ENCODE measurements at places on chromosomes 2 and 18. TPM values are rescaled to one million over a fixed set of nuclear protein-coding genes. Genes with fewer than 3 reads are reported as not detected.
A peak's percentile ranks its signal among the peaks of the same experiment; 100 is the strongest.

- no peak for DNase-seq
- no peaks in the 10 kb centered on the region for H3K36me3 ChIP-seq
- peaks cover 9% of the 10 kb centered on the region for H3K27me3 ChIP-seq
- H3K4me3 ChIP-seq = no peak overlapping the region
- H3K27ac ChIP-seq = no peak overlapping the region
Measured at GRCh38 chr18:30765247-30765646, 277.3 kb downstream of the DSC3 start.

DNA sequence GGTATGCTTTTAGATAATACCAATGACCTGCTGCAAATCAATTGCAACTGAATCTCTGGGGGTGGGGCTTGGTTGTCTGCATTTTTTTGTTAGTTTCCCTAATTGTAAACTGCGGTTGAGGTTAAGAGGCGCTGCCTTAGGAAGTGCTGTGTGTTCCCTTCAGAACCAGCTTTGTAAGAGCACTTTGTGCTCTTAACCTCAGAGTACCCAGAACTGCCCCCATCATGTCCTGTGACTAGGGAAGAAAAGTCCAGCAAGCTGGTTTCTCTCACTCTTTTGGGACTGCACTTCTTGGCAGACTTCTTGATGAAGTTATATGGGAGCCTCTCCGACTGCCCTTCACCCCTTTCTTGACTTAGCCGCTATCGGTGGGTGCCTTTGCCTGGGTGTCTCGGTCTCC lies 245.5 kb upstream of the CXCR4 start:
- H3K4me3 ChIP-seq = no peak overlapping the region
- no peaks in the 10 kb centered on the region for H3K36me3 ChIP-seq
- no peaks in the 10 kb centered on the region for H3K4me1 ChIP-seq
- DNase-seq = no peak
- no peak overlapping the region for H3K27ac ChIP-seq

The RBM43 gene
- polyA plus RNA-seq = 6.0 TPM

The KCNS3 gene
- polyA plus RNA-seq = 28.5 TPM

The TNFAIP6 gene
- polyA plus RNA-seq = 0.60 TPM

The OTOS gene
- not detected for polyA plus RNA-seq

- DNase-seq = no peak
- no peak overlapping the region for H3K4me3 ChIP-seq
- H3K4me1 ChIP-seq = no peaks in the 10 kb centered on the region
- no peaks in the 10 kb centered on the region for H3K36me3 ChIP-seq
Measured at GRCh38 chr18:78352910-78353309, 626.7 kb upstream of the SALL3 start.

- no peak overlapping the region for H3K4me3 ChIP-seq
- no peaks in the 10 kb centered on the region for H3K4me1 ChIP-seq
- no peaks in the 10 kb centered on the region for H3K27me3 ChIP-seq
- no peak for DNase-seq
Measured at GRCh38 chr2:46926863-46927262, 11.3 kb upstream of the MCFD2 start.

DNA sequence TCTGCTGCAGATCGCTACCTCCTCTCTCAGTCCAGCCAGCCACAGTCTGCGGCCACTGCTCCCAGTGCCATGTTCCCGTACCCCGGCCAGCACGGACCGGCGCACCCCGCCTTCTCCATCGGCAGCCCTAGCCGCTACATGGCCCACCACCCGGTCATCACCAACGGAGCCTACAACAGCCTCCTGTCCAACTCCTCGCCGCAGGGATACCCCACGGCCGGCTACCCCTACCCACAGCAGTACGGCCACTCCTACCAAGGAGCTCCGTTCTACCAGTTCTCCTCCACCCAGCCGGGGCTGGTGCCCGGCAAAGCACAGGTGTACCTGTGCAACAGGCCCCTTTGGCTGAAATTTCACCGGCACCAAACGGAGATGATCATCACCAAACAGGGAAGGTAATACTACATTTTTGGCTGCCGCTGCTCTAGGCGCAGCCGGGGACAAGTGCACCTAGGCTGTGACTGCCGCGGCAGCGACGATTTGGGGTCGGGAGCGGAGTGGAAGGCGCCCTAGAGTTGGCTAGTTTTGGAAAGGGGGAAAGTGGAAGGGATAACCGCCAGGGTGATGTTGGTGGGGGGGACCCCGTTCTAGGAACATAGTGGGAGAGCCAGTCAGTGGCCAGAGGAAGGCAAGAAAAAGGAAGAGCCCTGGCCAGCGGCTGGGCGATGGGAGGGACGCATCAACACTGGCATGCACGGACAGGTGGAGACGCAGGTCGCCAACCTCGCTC lies 776 bp downstream of the TBR1 start:
- H3K27me3 ChIP-seq = peaks cover 92% of the 10 kb centered on the region
- H3K27ac ChIP-seq = no peak overlapping the region
- no peak for DNase-seq
- H3K36me3 ChIP-seq = no peaks in the 10 kb centered on the region
- peaks cover 38% of the 10 kb centered on the region for H3K4me1 ChIP-seq

- DNase-seq = no peak
- no peaks in the 10 kb centered on the region for H3K27me3 ChIP-seq
- no peaks in the 10 kb centered on the region for H3K4me1 ChIP-seq
Measured at GRCh38 chr2:44579115-44579836, 217.5 kb downstream of the CAMKMT start.

DNA sequence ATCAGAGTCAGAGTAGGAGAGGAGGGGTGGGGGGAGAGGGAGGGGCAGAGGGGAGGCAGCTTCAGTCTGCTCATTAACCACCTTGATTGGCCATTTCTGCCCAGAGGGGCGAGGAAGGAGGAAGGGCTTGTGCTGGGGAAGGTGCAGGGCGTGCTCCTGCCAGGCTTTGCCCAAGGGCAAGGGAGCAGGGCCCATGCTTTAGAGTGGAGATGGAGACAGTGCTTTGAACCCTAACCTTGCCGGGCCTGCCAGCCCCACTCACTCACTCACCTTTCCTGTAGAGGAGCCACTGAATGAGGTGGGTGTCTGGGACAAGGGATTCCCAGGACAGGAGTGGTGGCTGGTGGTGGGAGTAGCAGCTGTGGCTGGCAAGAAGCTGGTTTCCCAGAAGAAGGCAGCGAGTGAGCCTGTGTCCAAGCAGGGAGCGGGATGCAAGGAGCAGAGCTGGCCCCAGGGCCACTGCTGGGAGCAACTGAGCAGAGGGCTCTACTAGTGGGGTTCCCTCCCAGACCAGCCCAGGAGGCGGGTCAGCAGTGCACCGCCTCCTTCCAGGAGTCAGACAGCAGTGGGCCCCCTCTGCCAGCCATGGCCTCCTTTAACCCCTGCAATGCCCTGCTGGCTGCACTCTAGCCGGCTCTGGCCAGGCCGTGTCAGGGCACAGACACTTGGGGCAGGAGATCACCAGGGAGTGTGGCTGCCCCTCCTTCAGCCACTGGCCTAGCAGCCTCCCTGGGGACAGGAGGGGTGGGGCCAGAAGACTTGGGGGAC lies 3.6 kb upstream of the RUFY4 start:
- peaks cover 14% of the 10 kb centered on the region for H3K4me1 ChIP-seq
- H3K27ac ChIP-seq = no peak overlapping the region
- no peaks in the 10 kb centered on the region for H3K36me3 ChIP-seq

The RASGRP3 gene
- 13.2 TPM for polyA plus RNA-seq

The CFAP65 gene
- polyA plus RNA-seq = 5.3 TPM

DNA sequence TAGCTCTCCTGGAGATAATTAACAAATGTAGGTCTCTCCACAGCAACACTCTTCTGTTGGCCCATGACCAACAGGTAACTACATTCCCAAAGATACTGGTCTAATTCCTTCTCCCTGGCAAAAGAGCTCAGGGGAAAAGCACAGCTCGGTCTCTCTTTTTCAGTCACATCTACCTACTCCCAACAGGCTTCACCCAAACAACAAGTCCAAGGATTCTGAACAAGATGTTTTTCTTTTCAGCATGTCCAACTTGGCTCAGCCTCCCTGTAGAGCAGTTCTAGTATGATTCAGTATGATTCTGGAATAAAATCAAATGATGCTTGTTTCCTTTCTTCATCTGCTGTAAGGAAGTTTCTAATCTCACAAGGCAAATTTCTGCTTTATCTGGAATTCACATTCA lies 1704.8 kb upstream of the PIK3C3 start:
- no peak overlapping the region for H3K27ac ChIP-seq
- H3K27me3 ChIP-seq = no peaks in the 10 kb centered on the region
- no peak overlapping the region for H3K4me3 ChIP-seq
- no peaks in the 10 kb centered on the region for H3K4me1 ChIP-seq
- H3K36me3 ChIP-seq = no peaks in the 10 kb centered on the region

The ORMDL1 gene
- 95.5 TPM for polyA plus RNA-seq

The PELI1 gene
- 42.7 TPM for polyA plus RNA-seq

DNA sequence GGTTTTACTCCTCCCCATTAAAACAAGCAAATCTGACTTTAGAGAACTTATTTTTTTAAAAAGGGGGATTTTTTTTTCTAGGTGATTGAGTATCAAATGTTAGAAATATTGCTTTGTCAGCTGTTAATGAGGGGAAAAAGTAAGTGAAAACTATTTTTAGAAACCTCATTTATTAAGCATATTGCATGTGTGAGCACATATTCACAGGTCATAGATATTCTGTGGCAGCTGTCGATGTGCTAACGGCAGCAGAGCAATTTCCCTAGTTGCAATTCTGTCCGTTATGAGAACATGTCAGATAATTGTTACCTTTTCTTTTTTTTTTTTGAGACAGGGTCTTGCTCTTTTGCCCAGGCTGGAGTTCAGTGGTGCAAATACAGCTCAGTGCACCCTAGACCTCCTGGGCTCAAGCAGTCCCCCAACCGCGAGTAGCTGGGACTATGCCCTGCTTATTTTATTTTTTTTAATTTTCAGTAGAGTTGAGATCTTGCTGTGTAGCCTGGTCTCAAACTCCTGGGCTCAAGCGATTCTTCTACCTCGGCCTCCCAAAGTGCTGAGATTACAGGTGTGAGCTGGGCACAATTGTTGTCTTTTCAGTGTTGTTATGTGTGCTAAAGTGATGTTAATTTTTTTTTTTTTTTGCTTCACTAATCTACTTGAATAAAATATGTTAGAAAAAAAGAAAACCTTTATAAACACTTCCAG lies 69.8 kb downstream of the MTA3 start:
- DNase-seq = no peak
- H3K27me3 ChIP-seq = no peaks in the 10 kb centered on the region
- H3K4me1 ChIP-seq = peaks cover 2% of the 10 kb centered on the region
- H3K36me3 ChIP-seq = peaks cover 3% of the 10 kb centered on the region
- no peak overlapping the region for H3K4me3 ChIP-seq

GRCh38 chr2:1656326-1656960 lies 87.9 kb downstream of the PXDN start:
- no peaks in the 10 kb centered on the region for H3K27me3 ChIP-seq
- DNase-seq = no peak
- peaks cover 67% of the 10 kb centered on the region for H3K36me3 ChIP-seq
- no peak overlapping the region for H3K4me3 ChIP-seq
- H3K4me1 ChIP-seq = peaks cover 19% of the 10 kb centered on the region
- no peak overlapping the region for H3K27ac ChIP-seq

The C2orf74 gene
- polyA plus RNA-seq = 40.3 TPM

DNA sequence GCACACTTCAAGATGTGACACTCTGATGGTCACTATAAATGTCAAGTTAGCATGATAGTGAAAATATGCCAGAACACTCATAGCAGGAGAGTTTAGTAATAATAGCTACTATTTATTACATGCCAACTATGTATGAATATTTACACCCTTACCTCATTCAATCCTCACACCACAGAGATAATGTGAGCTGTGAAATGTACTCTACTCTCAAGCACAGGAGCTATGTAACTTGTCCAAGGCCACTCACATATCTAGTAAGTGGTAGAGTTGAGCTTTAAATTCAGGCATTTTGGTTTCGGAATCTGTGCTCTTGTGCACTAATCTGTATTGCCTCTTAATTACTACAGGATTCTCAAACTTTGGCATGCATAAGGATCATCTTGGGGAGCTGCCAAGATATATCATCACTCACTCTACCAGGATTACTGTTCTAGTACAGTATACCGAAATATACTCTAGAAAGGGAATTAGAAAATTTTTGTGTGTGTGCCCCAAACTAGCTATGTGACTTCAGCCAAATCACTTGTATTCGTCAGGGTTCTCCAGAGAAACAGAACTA lies 154.3 kb downstream of the PLCL1 start:
- H3K27ac ChIP-seq = no peak overlapping the region
- no peaks in the 10 kb centered on the region for H3K27me3 ChIP-seq
- peak; percentile 15 for DNase-seq
- no peaks in the 10 kb centered on the region for H3K4me1 ChIP-seq

The KCMF1 gene
- 48.5 TPM for polyA plus RNA-seq

DNA sequence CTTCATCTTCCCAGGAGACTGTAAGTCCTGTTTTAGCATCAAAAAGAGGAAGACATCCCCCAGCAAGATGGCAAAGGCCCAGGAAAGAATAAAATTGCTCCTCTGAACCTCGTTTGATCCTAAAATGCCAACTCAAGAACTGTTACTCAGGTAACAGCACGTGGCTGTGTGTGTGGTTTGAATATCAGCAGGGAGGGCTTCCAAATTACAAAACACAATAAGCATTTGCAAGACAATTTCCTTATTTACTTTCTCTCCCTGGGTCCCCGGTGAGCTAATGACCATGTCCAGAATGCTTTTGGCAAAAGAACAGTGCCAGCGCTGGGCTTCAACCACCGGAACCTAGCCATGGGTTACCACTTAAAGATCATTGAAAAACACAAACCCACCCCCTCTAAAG lies 163.6 kb downstream of the C1D start:
- peak overlapping the region; percentile 8 for H3K27ac ChIP-seq
- no peaks in the 10 kb centered on the region for H3K4me1 ChIP-seq
- H3K36me3 ChIP-seq = no peaks in the 10 kb centered on the region
- DNase-seq = no peak

DNA sequence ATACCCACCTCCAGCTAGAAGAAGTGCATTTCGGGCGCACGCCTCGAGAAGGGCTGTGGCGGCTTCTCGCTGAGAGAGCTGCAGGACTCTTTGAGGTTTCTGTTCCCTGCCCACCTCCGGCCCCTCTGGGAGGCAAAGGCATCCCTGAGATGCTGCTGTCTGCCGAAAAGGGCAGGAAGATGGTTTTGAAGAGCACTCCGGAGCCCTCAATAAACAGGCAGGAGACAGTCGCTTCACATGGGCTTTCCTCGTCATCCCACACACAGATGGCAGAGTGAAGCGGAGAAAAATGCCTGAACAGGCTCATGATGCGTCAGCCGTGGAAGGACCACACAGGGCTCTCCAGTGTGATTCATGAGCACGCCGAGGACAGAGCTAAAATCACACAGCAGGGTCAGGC lies 25.4 kb upstream of the GLI2 start:
- peaks cover 10% of the 10 kb centered on the region for H3K4me1 ChIP-seq
- no peak for DNase-seq
- no peak overlapping the region for H3K27ac ChIP-seq
- no peaks in the 10 kb centered on the region for H3K36me3 ChIP-seq

GRCh38 chr2:124566518-124566970 lies 541.5 kb downstream of the CNTNAP5 start:
- no peak overlapping the region for H3K27ac ChIP-seq
- H3K4me3 ChIP-seq = no peak overlapping the region
- peaks cover 3% of the 10 kb centered on the region for H3K36me3 ChIP-seq
- H3K4me1 ChIP-seq = no peaks in the 10 kb centered on the region
- H3K27me3 ChIP-seq = no peaks in the 10 kb centered on the region
- DNase-seq = no peak

The LGALSL gene
- 41.0 TPM for polyA plus RNA-seq

- no peak overlapping the region for H3K4me3 ChIP-seq
- H3K27ac ChIP-seq = no peak overlapping the region
- H3K4me1 ChIP-seq = no peaks in the 10 kb centered on the region
- peak; percentile 82 for DNase-seq
- no peaks in the 10 kb centered on the region for H3K27me3 ChIP-seq
Measured at GRCh38 chr2:63692002-63692606, 103.3 kb downstream of the MDH1 start.

The KHK gene
- polyA plus RNA-seq = 16.9 TPM

- DNase-seq = no peak
- no peaks in the 10 kb centered on the region for H3K4me1 ChIP-seq
- no peaks in the 10 kb centered on the region for H3K36me3 ChIP-seq
- H3K27me3 ChIP-seq = no peaks in the 10 kb centered on the region
Measured at GRCh38 chr2:183207110-183207509, 82.9 kb downstream of the NUP35 start.

Measured in spinal cord (tissue), 10 donors.